Activated CD4-positive, alpha-beta T cell treated with anti-CD3 and anti-CD28 coated beads, Interleukin-2, amount 10 ng/mL, durations not matched to agents 7 days and 5 days (primary cell): ENCODE measurements at places on chromosomes 2 and 18. TPM values are rescaled to one million over a fixed set of nuclear protein-coding genes. Genes with fewer than 3 reads are reported as not detected.

DNA sequence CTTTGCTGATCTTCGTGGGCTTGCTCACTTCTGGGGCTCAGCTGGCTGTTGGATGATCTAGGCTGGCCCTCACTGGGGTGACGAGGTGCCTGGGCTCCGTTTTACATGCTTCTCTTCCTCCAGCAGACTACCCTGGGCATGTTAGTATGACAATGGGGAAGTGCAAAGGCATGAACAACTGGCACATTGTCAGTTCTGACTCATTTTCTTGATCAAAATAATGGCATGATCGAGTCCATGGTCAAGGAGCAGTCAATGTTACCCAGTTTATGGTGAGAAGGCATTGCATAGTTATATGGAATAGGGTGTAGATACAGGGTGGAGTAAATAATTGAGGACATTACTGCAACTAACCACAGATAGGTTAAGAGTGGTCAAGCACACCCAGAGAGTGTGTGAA lies 10.0 kb upstream of the UPP2 start:
- DNase-seq: no peak
- H3K4me3 ChIP-seq: no peak overlapping the region
- no peak overlapping the region for H3K27ac ChIP-seq
- H3K27me3 ChIP-seq: peaks cover 4% of the 10 kb centered on the region

- no peaks in the 10 kb centered on the region for H3K27me3 ChIP-seq
- H3K4me3 ChIP-seq: no peak overlapping the region
- H3K36me3 ChIP-seq: no peaks in the 10 kb centered on the region
- no peak overlapping the region for H3K27ac ChIP-seq
- DNase-seq: no peak
Observed at GRCh38 chr2:188518381-188518780, 226.7 kb downstream of the GULP1 start.

- peaks cover 5% of the 10 kb centered on the region for H3K4me1 ChIP-seq
- peaks cover 2% of the 10 kb centered on the region for H3K36me3 ChIP-seq
- no peak overlapping the region for H3K27ac ChIP-seq
- H3K4me3 ChIP-seq: no peak overlapping the region
Observed at GRCh38 chr18:8711736-8712135, 6.4 kb downstream of the MTCL1 start.

DNA sequence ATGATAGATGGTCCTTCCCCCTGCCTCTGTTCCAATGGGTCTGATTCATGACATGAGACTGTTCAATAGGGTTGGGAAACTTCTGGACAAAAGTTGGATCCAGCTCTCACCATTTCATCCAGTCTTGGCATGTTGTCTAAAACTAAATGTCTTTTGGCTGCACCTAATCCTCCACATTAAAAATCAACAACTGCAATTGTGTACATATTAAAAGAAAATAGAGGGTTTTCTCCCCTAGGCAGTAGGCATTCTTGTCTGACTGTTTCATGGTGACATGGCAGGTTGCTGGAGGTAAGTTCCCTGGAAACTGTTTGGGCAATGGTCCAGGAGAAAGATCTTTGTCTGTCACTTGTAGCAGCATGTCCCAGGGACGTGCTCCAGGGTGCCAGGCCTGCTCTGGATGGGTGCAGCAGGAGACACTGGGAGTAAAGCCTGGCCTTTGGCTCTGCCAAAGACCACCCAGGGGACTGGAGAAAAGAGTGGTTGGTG lies 135.8 kb downstream of the TCF4 start:
- H3K36me3 ChIP-seq: no peaks in the 10 kb centered on the region
- DNase-seq: no peak
- H3K27me3 ChIP-seq: no peaks in the 10 kb centered on the region
- no peaks in the 10 kb centered on the region for H3K4me1 ChIP-seq

CHST9 gene
- not detected for total RNA-seq

- peaks cover 2% of the 10 kb centered on the region for H3K27me3 ChIP-seq
- H3K27ac ChIP-seq: no peak overlapping the region
- H3K4me3 ChIP-seq: no peak overlapping the region
- no peaks in the 10 kb centered on the region for H3K4me1 ChIP-seq
Observed at GRCh38 chr2:21002814-21003192, 41.1 kb downstream of the APOB start.

SPC25 gene
- 52.2 TPM for total RNA-seq

- no peak overlapping the region for H3K4me3 ChIP-seq
- H3K4me1 ChIP-seq: peaks cover 50% of the 10 kb centered on the region
- no peaks in the 10 kb centered on the region for H3K27me3 ChIP-seq
- peaks cover 84% of the 10 kb centered on the region for H3K36me3 ChIP-seq
- H3K27ac ChIP-seq: no peak overlapping the region
- no peak for DNase-seq
Observed at GRCh38 chr2:203761121-203761520, 54.7 kb downstream of the CD28 start.

GRCh38 chr2:27729198-27729597 lies 42.3 kb upstream of the MRPL33 start:
- no peak overlapping the region for H3K27ac ChIP-seq
- no peak for DNase-seq
- no peak overlapping the region for H3K4me3 ChIP-seq
- H3K27me3 ChIP-seq: no peaks in the 10 kb centered on the region
- H3K36me3 ChIP-seq: no peaks in the 10 kb centered on the region
- H3K4me1 ChIP-seq: peaks cover 14% of the 10 kb centered on the region

FOXD4L1 gene
- total RNA-seq: 0.25 TPM

DNA sequence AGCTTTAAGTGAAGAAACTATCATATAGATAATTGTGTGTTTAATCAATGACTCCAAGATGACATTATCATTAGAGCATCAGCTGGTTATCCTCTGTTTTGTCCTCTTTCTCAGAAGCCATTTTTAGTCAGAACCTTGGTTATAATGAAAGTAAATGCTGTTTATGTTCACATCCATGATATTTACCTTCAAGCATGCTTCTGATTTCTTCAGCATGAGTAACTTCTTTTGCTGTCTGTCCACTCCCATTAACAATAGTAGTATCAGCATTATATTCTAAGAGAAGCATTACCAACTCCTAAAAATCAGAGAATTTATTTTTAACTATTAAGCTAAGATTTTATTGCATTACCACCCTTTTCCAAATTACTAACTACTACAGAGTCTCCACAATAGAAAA lies 56.3 kb downstream of the OSBPL1A start:
- H3K27me3 ChIP-seq: no peaks in the 10 kb centered on the region
- no peaks in the 10 kb centered on the region for H3K36me3 ChIP-seq
- no peak for DNase-seq
- H3K4me1 ChIP-seq: no peaks in the 10 kb centered on the region

- no peak overlapping the region for H3K27ac ChIP-seq
- H3K4me1 ChIP-seq: no peaks in the 10 kb centered on the region
- H3K4me3 ChIP-seq: no peak overlapping the region
Observed at GRCh38 chr2:226403369-226403768, 396.3 kb downstream of the IRS1 start.

GRCh38 chr2:70391988-70392387 lies 90.1 kb upstream of the FAM136A start:
- no peaks in the 10 kb centered on the region for H3K4me1 ChIP-seq
- no peak overlapping the region for H3K27ac ChIP-seq
- H3K27me3 ChIP-seq: peaks cover 12% of the 10 kb centered on the region
- DNase-seq: no peak
- no peaks in the 10 kb centered on the region for H3K36me3 ChIP-seq
- H3K4me3 ChIP-seq: no peak overlapping the region

- H3K4me3 ChIP-seq: no peak overlapping the region
- H3K27ac ChIP-seq: no peak overlapping the region
- no peaks in the 10 kb centered on the region for H3K36me3 ChIP-seq
Observed at GRCh38 chr2:19796035-19796695, 105.6 kb downstream of the TTC32 start.

DNA sequence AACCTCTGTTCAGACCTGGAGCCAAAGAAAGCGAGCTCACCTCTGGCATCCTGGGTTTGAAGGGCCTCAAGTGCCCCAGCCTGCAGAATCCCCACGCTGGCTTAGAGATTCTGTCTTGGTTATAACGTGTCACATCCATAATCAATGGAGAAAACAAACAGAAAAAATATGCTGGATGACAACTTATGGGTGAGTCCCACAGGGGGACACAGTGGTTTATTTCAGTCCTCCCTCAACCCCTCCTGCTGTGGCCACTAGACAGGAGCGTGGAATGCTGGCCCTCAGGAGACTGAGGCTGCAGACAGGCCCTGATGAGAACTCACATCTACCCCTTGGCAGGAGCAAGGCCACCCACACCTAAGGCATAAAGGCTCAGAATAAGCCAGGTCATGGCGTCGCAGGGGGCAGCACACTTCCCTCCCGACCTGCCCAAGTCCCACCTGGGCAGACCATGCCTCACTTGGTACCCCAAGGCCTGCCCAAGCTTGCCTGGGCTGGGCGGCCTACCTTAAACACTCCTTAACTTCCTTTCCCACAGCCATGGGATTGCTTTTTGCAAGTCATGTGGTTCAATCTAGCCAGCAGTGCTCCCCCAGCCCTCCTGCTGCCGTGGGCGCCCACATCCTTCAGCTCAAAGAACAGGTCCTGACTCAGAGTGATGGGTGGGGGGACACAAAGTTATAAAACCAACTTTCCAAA lies 19.9 kb downstream of the COX7A2L start:
- H3K27me3 ChIP-seq: no peaks in the 10 kb centered on the region
- H3K36me3 ChIP-seq: peaks cover 62% of the 10 kb centered on the region
- no peak for DNase-seq
- peak overlapping the region; percentile 22 for H3K27ac ChIP-seq
- H3K4me1 ChIP-seq: peaks cover 24% of the 10 kb centered on the region

DNA sequence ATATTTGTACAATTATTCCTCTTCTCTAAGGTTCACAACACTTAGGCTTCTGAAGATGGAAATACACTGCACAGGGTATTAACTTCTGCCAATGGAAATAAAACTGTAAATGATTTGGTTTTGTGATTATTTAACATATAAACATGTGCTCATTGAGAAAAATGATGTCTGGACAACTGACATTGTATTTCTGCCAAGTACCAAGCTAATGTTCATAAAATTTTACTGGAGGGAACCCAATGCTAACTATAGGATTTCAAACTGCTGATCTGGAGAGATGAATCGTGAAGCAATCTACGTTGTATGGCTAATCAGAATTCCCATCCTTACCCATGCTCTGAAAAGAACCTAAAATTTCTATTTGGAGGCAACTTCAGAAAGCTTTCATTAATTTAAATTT lies 279.7 kb downstream of the NRXN1 start:
- H3K4me3 ChIP-seq: no peak overlapping the region

DNA sequence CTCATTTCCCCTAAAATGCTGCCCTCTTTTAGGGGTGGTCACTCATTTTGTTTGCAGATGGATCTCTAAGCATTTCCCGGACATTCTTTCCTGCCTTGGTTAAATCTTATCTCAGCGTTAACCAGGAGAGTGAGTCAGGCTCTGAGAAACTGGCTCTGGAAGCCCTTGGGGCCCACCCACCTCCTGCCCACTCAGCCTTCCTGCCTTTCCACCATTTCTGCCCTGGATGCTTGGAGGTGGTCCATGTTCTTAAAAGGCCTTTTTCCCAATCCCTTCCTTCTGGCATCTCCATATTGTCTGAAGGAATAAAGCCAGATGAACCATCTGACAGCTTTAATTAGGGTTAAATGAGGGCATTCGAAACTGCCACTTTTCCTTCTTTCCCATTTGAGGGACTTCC lies 9.5 kb downstream of the HK2 start:
- peak overlapping the region; percentile 61 for H3K4me3 ChIP-seq
- H3K36me3 ChIP-seq: peaks cover 22% of the 10 kb centered on the region
- H3K27ac ChIP-seq: peak overlapping the region; percentile 90
- H3K27me3 ChIP-seq: no peaks in the 10 kb centered on the region

DNA sequence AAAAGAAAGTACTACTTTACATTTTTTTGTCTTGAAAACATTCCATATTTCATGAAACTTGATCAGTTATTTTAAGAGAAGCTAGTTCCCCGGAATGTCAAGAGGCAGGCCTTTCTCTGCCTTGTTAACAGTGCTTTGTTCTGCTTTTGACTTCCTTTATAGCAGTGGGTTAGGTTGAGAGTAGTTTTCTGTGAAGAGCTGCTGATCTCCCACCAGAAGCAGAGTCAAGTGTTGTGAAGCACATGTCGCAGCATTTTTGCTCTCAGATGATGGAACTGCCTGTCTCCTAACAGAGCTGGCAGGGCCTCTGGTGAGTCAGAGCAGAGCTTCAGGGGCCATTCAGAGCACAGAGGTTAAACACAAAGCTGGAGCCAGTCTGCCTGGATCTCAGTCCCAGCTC lies 871.8 kb downstream of the SLC4A3 start:
- no peak for DNase-seq
- H3K27ac ChIP-seq: no peak overlapping the region
- no peaks in the 10 kb centered on the region for H3K27me3 ChIP-seq
- no peaks in the 10 kb centered on the region for H3K4me1 ChIP-seq
- H3K4me3 ChIP-seq: no peak overlapping the region
- no peaks in the 10 kb centered on the region for H3K36me3 ChIP-seq

DNA sequence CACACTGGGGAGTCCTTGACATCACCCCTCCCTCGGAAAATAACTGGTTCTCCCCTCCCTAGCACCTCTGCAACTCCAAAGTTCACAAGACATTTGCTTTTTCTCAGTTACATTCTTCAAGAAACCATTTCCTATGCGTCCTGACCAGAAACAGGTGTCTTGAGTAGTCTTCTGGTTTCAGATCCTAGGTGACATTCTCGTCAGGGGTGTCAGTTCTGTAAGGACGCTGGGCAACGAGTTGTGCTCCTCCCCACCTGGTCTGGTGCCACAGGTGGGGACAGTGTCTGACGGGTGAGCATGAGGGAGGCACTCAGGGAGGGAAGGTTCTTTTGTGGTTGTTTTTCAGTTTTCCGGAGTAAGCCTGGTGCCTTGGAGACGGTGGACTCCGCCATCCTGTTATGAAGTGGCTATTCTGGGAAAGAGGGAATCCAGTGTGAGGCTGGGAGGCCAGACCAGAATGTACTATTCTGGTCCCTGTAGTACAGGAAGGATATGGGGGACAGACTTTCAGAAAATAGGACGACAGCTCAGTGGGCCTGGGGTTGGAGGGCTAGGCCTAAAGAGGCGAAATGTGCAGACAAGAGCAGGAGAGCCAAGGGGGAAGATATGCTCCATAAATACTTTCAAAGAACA lies 50.6 kb downstream of the EPAS1 start:
- peak overlapping the region; percentile 78 for H3K27ac ChIP-seq
- peaks cover 62% of the 10 kb centered on the region for H3K4me1 ChIP-seq
- peaks cover 7% of the 10 kb centered on the region for H3K36me3 ChIP-seq
- no peak overlapping the region for H3K4me3 ChIP-seq
- DNase-seq: no peak
- peaks cover 7% of the 10 kb centered on the region for H3K27me3 ChIP-seq

GRCh38 chr2:25558262-25558661 lies 115.1 kb downstream of the DTNB start:
- peaks cover 38% of the 10 kb centered on the region for H3K4me1 ChIP-seq
- peaks cover 3% of the 10 kb centered on the region for H3K36me3 ChIP-seq
- DNase-seq: peak; percentile 62

- H3K4me1 ChIP-seq: no peaks in the 10 kb centered on the region
- no peak overlapping the region for H3K27ac ChIP-seq
- no peaks in the 10 kb centered on the region for H3K36me3 ChIP-seq
- H3K4me3 ChIP-seq: no peak overlapping the region
Observed at GRCh38 chr2:38244301-38244700, 132.8 kb downstream of the ATL2 start.

CACNB4 gene
- total RNA-seq: 0.21 TPM

GRCh38 chr2:128568106-128568505 lies 249.4 kb upstream of the HS6ST1 start:
- H3K4me1 ChIP-seq: no peaks in the 10 kb centered on the region
- no peak overlapping the region for H3K27ac ChIP-seq
- H3K27me3 ChIP-seq: peaks cover 13% of the 10 kb centered on the region
- no peak overlapping the region for H3K4me3 ChIP-seq
- no peak for DNase-seq

GRCh38 chr2:44201648-44202165 lies 33.0 kb downstream of the PPM1B start:
- H3K36me3 ChIP-seq: peaks cover 30% of the 10 kb centered on the region
- H3K4me1 ChIP-seq: peaks cover 17% of the 10 kb centered on the region

GRCh38 chr2:201642086-201642578 lies 1.2 kb downstream of the TMEM237 start:
- DNase-seq: no peak
- peak overlapping the region; percentile 94 for H3K27ac ChIP-seq
- H3K27me3 ChIP-seq: peaks cover 2% of the 10 kb centered on the region
- H3K4me1 ChIP-seq: peaks cover 24% of the 10 kb centered on the region
- peak overlapping the region; percentile 82 for H3K4me3 ChIP-seq
